ENCODE measurements at places on chromosomes 6 and 20.

GRCh38 chr6:41871691-41872090 is 23.5 kb downstream of the USP49 start:
- DNase-seq = no peak

GRCh38 chr20:42130810-42131596 is 512.8 kb upstream of the CHD6 start:
- DNase-seq = no peak

DNA sequence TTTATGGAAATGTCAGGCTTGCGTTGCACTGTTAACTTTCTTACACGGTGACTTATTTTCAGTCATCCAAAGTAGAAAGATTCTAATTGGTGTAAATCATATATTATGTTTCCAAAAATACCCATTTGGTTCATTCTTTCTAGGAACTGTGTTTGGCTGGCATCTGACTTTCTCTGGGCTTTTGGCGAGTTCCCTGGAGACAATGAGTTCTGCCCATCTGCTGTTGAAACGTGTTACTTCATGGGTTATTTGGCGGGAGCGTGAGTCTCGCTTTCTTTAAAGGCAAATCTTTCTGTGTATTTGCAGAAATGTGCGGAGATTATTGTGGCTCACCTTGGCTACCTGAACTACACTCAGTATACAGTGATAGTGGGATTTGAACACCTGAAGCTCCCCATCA is 29.5 kb downstream of the TMEM181 start:
- no peak for DNase-seq

DNA sequence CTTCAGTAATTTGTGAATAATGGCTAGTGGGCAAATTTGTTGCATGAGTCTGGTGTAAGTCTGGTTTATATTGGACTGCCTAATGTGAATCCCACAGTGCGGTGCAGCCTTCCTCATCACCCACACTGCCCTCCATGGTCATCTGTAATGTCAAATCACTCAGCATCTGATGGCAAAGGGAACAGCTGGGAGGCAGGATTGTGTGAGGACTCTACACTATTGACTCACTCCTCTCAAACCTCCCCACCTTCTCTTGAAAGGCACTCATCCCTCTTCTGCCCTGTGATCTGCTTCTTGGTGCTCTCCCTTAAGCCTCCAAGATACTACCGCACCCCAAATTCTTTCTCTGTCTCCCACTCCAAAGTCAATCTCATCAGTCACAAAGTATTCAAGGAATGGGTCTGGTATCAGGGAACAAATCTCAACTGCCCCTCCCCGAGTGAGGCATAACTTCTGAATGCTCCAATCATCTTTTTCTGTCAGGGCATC is 146.0 kb upstream of the BEND6 start:
- no peak for DNase-seq

DNA sequence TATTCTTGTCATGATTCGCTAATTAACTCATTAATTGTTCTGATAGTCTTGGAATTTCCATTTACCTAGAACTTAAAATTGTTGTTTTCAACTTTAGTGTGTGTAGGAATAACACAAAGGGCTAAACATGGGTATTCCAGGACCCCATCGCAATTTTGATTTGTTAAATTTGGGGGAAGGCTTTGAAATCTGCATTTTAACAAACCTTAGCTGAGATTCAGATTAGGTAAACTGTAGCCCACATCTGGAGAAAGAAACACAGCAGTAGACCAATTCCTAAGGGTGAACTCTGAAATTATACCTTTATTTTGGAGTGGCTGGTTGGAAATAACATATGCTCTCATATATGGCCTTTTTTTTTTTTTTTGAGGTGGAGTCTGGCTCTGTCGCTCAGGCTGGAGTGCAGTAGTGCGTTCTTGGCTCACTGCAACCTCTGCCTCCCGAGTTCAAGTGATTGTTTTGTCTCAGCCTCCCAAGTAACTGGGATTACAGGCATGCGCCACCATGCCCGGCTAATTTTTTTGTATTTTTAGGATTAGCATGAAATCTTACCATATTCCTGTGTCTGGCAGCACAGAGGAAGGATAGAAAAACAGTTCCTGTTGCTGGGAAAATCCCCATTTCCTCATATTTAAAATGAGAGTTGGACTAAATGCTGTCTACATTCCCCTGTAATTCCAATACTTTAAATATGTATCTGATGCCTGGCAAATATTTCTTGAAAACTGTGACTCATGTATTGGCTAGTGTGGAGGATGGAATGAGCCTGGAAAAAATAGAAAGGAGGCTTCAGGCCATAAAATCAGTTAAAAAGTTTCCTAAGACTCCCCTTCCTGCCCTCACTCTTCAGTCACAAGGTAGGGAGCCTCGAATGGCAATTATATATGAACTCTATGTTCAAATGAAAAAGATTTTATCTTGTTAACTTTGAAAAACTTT is 96.7 kb upstream of the FAM184A start:
- DNase-seq = no peak

Measured in stimulated activated naive CD4-positive, alpha-beta T cell treated with Interleukin-2 at 50 U/mL for 16 hours (primary cell).